ENCODE measurements at places on chromosomes 4 and X.

GRCh38 chr4:109665783-109666485, 37.3 kb downstream of the CASP6 start:
- DNase-seq: no peak

DNA sequence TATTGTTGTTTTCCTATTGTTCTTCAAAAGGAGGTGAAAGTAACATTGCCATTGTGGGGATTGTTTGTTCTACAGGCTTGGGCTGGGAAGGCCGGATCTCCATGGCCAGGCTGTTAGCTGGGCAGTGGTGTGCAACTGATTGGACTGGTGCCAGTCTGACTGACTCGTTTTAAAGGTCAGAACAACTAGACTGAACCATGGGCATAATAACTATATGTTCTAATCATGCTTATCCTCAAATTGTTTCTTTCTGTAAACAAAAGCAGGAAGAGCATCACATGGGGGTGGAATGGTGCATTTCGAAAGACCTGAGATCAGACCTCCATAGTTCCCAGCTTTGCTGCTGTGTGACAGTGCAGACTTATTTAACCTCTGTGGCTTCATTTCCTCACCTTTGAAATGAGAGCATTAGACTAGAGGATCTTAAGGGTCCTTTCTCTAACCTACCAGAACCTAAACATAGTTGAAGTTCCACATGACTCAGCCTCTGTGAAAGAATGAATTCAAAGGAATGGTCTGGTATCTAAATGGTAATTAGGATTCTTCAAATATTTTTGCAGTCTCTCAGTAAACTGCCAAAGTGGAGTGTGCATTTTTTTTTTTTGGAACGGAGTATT, 66.7 kb upstream of the PGRMC2 start:
- DNase-seq: peak; percentile 80

DNA sequence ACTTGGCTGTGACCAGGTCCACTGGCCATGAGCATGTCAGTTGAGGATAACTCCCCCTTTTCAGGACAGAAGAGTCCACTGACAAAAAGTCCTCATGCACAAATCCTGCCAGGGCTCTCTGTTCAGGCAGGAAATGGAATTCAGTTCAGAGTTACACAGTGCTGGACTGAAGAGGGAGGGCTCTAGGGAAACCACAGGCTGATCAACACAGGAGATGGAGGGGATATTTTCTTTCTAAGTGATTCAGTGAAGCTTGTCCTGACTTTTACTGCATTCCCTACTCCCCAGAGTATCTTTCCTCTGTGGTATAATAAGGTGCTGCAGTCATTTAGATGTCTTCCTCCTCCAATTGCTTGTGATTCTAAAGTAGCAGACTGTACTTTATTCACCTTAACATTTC, 335.5 kb upstream of the IGFBP7 start:
- no peak for DNase-seq

- no peak for DNase-seq
Measured at GRCh38 chrX:139156356-139156755, 374.2 kb upstream of the F9 start.

DNA sequence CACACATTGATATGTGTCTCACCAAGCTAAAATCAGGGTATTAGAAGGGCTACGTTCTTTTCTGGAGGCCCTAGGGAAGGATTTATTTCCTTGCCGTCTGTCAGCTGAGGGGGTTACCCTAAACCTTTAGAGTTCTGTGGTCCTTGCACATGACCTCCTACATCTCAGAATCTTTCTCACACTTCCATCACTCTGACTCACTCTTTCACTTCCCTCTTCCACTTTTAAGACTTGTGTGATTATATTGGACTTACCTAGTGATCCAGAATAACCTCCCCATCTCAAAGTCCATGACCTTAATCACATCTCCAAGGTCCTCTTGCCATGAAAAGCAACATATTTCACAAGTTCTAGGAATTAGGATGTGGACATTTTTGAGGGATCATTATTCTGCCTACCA, 53.6 kb upstream of the FUNDC1 start:
- DNase-seq: no peak

GRCh38 chr4:3193531-3194203, 55.3 kb upstream of the MSANTD1 start:
- no peak for DNase-seq

- DNase-seq: no peak
Measured at GRCh38 chr4:1098311-1098925, 14.9 kb downstream of the RNF212 start.

- no peak for DNase-seq
Measured at GRCh38 chr4:78776079-78776728, at the start of gene BMP2K. TSS of gene BMP2K (plus strand) at chr4:78776350. CDS start at chr4:78776544, 194 bp downstream.

All from BJ (cell line).